ENCODE measurements at places on chromosomes 7 and 10.

DNA sequence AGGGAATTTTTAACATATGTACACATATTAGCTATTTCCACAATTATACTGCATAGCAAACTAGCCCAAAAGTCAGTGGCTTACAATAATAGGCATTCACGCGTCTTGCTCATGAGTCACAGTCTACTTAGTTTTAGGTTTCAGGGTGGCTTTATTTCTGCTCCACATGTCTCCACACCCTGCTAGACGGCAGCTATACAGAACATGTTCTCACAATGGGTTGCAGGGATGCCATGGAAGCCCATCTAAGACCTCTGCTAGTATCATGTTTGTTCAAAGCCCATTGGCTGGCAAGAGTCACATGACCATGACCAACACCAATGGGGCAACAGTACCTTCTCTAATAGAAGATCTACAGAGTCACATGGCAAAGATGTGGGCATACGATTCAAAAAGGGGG is 96.3 kb upstream of the NEBL start:
- H3K27ac ChIP-seq: no peak overlapping the region
- no peak overlapping the region for H3K4me3 ChIP-seq
- H3K4me1 ChIP-seq: no peaks in the 10 kb centered on the region
- DNase-seq: no peak
- no peaks in the 10 kb centered on the region for H3K27me3 ChIP-seq
- H3K36me3 ChIP-seq: no peaks in the 10 kb centered on the region

GRCh38 chr7:149422914-149423301 is 38.0 kb downstream of the ZNF777 start:
- no peak for DNase-seq
- no peaks in the 10 kb centered on the region for H3K27me3 ChIP-seq
- H3K4me1 ChIP-seq: peaks cover 13% of the 10 kb centered on the region
- peak overlapping the region; percentile 67 for H3K4me3 ChIP-seq
- no peak overlapping the region for H3K27ac ChIP-seq
- H3K36me3 ChIP-seq: no peaks in the 10 kb centered on the region

- no peaks in the 10 kb centered on the region for H3K36me3 ChIP-seq
- DNase-seq: no peak
Measured at GRCh38 chr7:75688200-75689136, 50.3 kb downstream of the HIP1 start.

DNA sequence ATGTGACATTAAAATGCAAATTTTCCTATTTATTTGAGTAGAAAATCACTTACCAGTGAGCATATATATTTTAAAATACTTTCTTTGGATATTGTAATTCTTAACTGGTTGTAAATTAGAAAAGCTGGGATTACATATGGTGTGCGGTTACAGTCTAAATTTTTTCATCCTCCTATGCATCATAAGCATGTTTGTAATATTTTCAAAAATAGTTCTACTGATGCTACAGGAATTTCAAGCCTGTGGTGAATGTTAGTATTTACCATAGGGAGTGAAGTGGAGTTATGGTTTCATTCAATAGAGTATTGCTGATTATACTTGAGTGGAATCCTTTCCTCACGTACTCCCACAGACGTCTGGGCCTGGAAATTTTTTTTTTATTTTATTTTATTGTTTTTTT is 34.6 kb upstream of the ST7 start:
- no peaks in the 10 kb centered on the region for H3K4me1 ChIP-seq
- H3K27me3 ChIP-seq: no peaks in the 10 kb centered on the region
- no peak overlapping the region for H3K4me3 ChIP-seq
- peaks cover 27% of the 10 kb centered on the region for H3K36me3 ChIP-seq
- no peak for DNase-seq
- H3K27ac ChIP-seq: no peak overlapping the region
